ENCODE measurements at places on chromosomes 1 and 21.

DNA sequence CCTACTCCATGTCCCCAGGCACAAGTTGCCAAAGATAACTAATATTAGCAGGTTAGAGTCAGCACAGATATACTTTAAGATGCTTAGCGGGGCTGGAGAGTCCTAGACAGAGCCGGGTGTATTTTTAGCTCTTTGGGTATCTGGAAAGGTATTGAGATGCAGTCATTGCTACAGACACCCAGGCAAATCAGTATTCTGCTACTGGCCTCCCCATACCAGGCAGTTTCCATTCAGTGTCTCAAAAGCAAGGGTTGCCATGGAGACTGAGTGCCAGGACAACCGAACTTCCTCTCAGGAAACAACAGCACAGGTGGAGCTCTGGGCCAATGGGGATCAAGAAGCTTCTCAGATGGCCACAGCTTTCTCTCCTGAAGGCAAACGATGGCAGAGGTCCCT lies 45.3 kb downstream of the KCNC4 start:
- peak; percentile 2 for DNase-seq

GRCh38 chr1:65362545-65362944 lies 53.2 kb downstream of the DNAJC6 start:
- DNase-seq, result no peak

DNA sequence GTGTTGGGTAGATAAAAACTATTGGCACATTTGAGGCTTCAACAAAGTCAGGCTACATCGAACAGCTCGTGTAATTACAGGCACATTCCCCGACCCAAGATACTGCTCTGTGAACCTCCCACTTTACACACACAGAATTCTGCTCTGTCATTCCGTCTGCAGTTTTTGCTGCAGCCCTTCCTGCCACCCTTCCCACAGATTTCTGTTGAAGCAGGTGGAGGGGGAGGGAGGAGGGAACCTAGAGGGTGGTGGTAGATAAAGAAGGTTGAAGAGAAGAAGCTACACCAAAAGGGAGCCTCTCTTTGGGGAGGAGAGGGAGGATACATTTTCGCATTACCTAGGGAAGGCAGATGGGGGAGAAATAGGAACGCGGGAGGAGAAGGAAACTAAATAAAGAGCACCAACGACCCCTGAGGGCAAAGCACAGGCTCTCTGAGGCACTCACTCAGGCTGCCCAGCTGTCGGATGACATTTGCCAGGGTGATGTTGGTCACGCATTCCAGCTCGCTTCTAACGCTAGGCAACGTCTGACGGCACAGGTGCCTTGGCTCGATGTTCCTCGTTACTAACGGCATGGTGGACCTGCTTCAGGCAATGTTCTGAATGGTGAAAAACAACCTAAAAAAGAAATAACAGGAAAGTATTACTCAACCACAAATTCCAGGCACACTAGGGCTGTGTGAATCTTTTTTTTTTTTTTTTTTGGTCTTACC lies 36.0 kb downstream of the GPR3 start:
- DNase-seq, result no peak

GRCh38 chr1:22754824-22755223 lies 44.2 kb downstream of the EPHB2 start:
- no peak for DNase-seq

GRCh38 chr1:84289169-84289785 lies 12.2 kb upstream of the SAMD13 start:
- no peak for DNase-seq

DNA sequence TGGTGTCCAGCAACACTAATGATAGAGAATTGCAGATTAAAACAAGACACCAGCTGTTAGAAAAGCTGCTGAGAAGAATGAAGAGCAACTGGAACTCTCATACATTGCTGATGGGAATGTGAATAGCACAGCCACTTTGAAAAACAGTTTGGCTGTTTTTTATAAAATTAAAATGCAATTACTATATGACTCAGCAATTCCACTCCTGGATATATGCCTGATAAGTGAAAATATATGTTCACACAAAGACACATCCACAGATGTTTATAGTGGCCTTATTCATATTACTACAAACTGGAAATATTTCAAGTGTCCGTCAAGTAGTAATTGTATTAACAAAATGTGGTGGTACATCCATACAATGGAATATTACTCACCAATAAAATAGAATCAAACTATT lies 99.7 kb upstream of the HAO2 start:
- no peak for DNase-seq

GRCh38 chr1:86472152-86472551 lies 3.4 kb downstream of the CLCA1 start:
- no peak for DNase-seq

DNA sequence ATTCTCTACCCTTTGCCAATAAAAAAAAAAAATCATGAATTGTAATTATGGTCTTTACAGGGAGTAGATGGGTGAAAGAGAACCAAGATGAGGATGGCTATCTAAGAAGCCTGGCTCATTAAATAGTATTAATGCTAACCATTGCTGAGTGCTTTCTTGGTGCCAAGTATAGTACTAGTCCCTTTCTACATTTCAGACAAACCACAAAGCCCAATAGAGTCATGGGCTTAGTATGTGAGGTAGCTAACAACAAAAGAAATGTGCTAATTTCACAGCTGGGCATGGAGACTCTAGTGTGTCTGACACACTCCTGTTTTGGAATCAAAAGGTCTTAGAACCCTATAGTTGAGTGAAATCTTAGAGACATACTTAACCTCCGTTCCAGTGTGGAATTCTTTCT lies 84.5 kb upstream of the ESRRG start:
- no peak for DNase-seq

DNA sequence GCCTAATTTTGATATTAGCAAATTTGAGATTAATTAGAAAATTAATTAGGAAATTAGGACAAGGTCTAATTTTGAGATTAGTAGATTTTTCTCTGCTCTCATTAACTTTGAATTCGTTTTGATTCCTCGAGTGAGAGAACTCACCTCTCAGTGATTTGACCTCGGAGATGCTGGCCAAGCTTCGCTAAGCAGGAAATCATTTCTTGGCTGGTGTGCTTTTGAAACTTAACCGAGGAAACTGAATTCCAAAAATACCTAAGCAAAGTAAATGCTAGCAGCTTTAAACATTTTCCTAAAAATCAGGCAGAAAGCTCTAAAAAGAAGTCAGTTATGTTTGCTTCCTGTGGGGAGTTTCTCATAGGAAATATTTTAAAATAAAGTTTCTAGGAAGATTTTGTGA lies 34.9 kb downstream of the CDC14A start:
- DNase-seq, result no peak

- DNase-seq, result no peak
These were observed 95.3 kb downstream of the ACBD6 start for GRCh38 chr1:180407051-180407450.

DNA sequence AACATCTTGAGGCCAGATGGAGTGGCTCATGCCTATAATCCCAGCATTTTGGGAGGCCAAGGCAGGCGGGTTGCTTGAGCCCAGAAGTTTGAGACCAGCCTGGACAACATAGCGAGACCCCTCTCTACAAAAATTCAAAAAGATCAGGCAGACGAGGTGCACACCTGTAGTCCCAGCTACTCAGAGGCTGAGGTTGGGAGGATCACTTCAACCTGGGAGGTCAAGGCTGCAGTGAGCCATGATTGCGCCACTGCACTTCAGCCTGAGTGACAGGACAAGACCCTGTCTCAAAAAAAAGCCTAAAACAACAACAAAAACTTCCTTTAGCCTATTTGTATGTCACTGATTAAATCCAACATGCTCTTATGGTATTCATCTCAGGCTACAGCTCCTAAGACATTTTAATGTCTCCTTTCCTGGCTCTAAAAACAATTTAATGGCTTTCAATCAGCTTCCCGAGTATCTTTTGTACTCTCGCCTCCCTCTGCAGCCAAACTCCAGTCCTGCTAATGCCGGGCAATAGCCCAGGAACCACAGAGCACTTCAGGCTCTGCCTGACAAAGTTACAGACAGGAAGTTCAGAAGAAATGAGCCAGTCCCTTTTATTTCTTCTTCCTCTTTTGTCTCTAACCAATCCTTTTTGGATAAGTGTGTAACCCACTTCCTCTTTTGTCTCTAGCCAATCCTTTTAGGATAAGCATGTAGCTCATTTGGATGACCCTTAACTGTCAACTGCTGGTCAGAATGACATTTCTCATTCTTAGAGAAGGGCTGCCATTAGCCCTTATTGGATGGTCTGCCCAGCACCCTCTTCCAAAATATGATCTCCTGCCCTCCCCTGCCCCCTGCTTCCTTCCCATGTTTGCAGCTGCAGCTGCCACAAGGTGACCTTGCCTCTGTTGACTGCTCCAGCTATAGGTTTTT lies 6.6 kb upstream of the DOP1B start:
- peak; percentile 42 for DNase-seq

DNA sequence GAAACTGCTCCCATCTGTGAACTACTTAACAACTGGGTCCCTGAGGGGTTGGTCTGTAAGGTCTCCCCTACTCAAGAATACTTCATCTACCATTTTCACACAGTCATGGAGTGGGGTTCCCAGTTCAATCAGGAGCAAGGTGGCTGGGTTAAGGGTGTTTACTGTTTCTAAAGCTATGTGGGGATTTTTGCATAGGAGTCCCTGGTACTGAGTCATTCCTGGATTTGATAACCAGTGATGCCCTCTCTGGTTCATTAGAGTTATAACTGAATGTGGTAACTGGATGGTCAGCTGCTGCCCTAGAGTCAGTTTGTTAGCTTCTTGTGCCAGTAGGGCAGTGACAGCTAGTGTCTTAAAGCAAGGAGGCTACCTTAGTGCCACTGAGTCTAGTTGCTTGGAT lies 29.4 kb upstream of the KCNJ15 start:
- DNase-seq, result no peak

GRCh38 chr1:231241750-231242149 lies 738 bp downstream of the GNPAT start:
- DNase-seq, result peak; percentile 1

GRCh38 chr1:219517031-219517430 lies 95.9 kb downstream of the ZC3H11B start:
- DNase-seq, result no peak

DNA sequence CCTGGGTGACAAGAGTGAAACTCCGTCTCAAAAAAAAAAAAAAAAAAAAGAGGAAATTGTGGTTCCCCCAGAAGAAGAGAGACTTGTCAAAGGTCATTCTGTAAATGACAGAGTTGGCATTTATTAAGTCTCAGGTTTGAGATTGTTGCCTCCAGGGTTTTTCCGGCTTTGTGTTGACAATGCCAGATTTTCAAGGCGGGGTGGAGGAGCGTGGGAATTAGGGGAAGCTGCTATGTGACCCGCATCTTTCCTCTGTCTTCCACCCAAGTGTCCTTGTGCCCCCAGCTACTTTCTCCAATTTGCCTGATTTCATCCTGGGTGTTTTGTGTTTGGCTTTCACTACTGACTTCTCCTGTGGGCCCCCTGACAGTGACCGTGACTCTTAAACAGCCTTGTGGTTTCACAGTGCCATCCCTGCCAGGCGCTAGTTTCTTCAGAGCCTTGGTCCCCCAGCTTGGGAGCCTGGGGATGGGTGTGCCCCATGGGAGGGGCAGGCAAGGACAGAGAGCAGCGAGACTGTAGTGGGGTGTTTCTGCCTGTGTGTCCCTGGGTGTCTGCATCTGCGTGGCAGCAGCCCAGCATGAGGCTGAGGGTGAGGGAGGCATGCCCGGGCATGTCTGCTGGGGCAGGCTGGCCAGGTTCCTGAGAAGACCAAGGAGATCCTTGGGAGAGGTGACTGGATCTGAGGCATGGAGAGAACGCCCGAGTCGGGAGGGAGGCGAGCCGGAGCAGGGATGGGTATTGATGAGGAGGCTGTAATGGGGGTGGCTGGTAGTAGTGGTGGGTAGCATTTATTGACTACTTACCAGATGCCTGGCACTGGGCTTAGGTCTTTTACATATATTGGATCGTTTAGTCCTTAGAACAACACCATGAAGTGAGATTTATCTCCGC lies 46.3 kb downstream of the IER5 start:
- peak; percentile 42 for DNase-seq

DNA sequence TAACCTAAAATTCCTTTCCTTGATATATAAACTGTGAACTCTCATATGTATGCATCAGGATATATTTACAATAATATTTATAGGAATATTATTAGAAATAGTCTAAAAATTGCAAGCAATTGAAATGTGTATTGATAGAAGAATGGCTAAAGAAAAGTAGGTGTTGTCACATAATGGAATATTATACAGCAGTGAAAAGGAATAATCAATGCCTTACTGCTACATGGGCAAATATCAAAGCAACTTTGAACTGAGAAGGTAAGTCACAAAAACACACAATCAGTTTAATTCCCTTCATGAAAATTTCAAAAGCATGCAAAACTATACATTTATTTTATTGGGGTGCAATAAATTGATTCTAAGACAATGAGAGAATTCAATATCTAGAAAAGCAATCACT lies 35.7 kb upstream of the CDC14A start:
- DNase-seq, result no peak

GRCh38 chr1:221437926-221438325 lies 304.0 kb downstream of the DUSP10 start:
- DNase-seq, result no peak

GRCh38 chr1:160575112-160575664 lies 4.1 kb downstream of the CD84 start:
- DNase-seq, result peak; percentile 52

- no peak for DNase-seq
These were observed 28.9 kb upstream of the EDN2 start for GRCh38 chr1:41513383-41513735.

DNA sequence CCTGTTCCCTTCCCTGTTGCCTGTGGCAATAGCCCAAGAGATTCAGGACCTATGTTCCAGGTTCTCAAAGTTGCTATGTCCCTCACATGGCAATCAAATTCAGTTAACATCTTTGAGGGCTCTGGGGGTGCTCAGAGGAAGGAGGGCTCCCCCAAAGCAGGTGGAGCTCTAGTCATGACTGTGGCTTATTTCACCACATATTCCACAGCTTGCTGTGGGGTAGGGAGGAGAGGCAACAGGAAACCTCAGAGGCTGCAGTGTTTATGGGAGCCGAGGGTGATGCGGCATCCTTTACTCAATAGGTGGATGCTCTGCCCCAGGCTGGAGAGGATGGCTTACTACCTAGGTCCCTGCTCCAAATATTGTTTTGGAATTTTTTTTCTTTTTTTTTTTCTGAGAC lies 1.2 kb upstream of the MKNK1 start:
- peak; percentile 48 for DNase-seq

DNA sequence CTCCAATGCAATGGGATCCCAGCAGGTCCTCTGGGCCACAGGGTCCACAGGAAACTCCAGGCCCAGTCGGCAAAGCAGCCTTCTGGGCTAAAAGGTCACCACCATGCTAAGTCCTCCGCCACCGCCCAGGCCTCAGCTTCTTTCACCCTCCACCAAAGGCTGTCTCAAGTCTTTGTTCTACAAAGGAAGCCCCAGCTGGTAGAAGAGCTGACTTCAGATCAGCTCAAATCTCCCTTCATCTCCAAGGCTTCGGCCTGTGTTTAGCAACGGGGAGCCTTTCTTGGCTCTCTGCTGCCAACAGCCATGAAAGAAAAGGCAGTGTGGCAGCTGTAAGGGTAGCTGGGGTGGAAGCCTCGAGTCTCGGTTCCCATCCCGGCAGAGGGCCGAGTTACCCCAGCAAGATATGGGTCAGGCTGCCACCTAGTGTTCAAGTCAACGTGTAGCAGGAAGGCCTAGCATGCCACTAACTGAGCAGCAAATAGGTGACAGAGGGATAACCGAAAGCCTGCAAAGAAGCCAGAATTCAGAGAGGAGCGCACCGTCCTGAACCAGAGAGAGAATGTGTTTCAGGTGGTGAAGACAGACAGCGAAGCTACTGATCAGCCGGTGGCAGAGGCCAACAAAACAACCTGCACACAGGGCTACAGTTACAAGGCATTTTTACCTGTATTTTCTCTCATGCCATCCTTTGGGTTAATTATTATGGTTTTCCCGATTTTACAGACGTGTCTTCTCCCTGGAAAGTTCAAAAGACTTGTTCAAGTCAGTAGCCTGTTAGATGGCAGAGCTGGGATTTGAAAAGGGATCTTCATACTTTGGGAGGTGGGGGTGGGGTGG lies 26.8 kb upstream of the CRNN start:
- peak; percentile 80 for DNase-seq

Data from CD4-positive, alpha-beta T cell treated with Interleukin-17A for 1 hour (primary cell).